ENCODE measurements at places on chromosomes 1 and 21.

GRCh38 chr1:160626509-160627342 is 20.1 kb downstream of the SLAMF1 start:
- DNase-seq: no peak

DNA sequence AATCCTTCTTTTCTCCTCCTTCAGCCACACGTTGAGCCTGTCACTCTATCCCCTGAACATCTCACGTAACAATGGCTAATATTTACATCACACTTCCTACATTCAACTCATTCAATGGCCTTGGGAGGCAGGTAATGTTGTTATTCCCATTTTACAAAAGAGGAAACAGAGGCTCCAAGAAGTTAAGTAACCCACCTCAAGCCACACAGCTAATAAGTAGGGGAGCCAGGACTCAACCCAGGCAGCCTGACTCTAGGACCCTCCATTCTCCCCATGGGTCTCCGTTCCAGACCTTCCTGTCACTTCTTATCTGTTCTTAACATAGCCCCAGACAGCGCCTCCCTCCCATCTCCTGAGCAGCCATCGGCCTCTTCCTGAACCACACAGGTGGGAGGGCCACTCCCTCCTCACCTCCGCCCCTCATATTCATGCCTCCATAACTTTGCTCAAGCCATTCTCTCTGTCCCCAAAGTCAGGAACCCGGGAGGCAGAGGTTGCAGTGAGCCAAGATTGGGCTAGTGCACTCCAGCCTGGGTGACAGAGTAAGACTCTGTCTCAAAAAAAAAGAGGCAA is 2.2 kb downstream of the PADI4 start:
- no peak for DNase-seq

DNA sequence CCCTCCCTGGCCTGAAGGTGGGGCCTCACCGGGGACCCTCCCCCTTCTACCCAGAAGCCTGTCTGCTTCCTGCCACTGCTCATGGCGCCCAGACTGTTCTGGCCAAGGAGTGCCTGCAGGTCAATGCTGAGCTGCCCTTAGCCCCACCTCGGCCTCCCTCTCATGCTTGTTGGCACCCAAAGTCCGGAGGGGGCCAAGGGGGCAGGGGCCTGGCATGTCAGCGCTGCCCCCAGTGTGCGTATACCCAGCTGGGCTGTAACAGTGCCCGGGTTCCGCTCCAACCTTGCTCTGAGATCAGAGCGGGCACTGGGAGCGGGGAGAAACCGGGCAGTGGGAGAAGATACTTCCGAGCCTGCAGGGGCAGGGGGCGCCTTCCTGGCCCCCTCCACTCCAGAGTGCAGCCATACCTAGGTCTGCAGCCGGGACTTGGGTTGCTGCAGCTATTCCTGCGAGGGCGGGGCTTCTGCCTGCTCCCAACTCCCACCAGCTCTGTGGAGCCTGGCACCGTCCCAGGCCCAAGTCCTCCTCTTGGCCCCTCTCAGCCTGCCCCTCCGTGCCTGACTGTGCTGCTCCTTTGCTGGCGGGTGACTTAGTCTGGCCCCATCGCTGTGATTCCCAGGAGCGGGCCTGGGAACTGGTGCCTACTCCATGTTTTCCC is 21.4 kb upstream of the TGFB2 start:
- no peak for DNase-seq

GRCh38 chr1:236774926-236775325 is 20.2 kb upstream of the MTR start:
- no peak for DNase-seq

DNA sequence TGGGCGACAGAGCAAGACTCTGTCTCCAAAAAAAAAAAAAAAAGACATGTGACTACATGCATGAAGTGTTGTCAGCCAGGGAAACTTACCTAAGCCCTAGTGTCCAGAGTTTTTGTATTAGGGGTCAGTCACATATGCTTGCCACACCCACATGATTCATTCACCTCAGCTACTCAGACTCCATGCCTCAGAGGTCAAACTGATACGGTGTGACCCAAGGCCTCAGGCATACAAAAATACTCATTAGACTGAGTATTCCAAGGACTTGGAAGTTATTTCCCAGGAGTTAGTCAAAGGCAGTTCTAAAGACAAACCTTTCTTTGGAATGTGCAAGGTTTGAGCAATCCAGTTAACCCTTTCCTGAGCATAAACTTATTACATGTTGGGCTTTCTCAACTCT is 6.3 kb upstream of the TRIM33 start:
- DNase-seq: no peak

GRCh38 chr1:7745783-7746182 is 25.3 kb upstream of the VAMP3 start:
- no peak for DNase-seq

GRCh38 chr1:38064197-38064903 is 17.8 kb upstream of the POU3F1 start:
- peak; percentile 64 for DNase-seq

DNA sequence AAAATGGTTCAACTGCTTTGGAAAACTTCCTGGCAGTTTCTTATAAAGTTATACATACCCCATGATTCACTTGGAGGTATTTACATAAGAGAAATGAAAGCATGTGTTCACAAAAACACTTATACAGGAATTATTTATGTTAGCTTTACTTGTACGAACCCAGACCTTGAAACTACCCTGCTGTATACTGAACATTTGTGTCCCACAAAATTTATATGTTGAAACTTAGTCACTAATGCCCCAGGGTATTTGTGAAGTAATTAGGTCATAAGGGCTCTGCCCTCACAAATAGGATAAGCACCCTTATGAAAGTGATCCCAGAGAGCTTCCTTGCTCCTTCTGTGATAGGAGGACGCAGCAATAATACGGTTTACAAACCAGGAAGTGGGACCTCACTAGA is 42.7 kb upstream of the B3GALT2 start:
- DNase-seq: no peak

DNA sequence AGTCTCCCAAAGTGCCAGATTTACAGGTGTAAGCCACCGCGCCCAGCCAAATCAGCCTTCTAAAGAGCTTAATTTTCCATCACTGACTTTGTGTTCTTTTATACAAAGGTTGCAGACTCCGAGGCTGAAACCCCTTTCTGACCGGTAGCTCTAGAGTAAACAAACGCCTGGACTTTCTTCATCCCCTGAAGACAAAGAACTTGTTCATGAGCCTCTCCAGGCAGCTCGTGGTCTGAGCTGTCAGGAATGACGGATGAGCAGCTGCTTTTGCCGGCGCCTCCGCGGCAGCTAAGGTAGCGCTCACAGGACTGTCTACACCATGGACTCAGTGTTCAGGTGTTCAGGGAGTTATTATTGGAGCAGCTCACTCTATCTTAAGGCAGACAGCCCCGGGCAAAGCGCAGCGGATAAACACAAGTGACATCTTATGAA is 128.5 kb upstream of the ERRFI1 start:
- no peak for DNase-seq

GRCh38 chr1:210358626-210359025 is 29.9 kb downstream of the HHAT start:
- DNase-seq: no peak

GRCh38 chr1:12634696-12635202 is 9.1 kb upstream of the AADACL4 start:
- DNase-seq: no peak

GRCh38 chr1:218809625-218810024 is 364.1 kb upstream of the LYPLAL1 start:
- no peak for DNase-seq

DNA sequence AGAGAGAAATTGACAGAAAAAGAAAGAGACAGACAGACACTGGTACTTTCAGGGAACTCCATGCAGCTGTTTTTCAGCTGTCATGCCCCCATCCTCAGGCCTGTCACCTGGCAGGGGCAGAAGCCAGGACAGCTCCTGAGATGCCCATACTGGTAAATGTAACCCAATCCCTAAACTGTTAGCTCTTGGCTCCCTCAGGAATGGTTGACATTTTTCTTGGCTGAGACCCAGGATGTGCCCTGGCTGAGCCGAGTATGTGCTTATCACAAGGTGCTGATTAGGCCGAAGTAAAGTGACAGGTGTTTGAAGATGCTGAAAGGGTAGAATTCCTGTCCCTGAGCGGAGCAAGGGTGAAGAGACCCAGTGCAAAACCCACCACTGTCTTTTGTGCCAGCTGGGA is 50.7 kb downstream of the PGM1 start:
- DNase-seq: no peak

DNA sequence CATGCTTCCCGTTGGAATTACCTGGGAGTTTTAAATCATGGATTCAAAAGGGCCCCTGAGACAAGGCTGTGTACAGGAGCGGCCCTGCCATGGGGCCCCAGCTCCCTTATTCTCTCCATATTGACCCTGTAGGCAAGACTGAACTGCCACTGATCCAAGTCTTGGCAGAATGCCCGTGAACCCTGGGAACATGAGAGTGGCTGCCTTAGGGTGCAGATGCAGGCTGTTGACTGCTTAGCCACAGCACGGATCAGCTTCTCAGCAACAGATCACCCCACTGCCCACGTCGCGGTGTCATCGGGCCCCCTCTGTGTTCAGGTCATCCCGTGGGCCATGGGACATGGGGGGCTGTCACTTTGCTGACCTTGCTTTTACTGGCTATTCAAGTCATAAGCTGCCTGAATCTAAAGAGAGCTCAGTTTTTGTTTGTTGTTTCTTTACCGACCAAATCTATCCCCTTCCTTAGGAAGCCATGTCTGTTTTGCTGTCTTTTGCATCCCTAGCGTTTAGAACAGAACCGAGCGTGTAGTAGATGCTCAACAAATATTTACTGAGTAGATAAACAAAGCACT is 83.4 kb downstream of the MATN1 start:
- DNase-seq: no peak

DNA sequence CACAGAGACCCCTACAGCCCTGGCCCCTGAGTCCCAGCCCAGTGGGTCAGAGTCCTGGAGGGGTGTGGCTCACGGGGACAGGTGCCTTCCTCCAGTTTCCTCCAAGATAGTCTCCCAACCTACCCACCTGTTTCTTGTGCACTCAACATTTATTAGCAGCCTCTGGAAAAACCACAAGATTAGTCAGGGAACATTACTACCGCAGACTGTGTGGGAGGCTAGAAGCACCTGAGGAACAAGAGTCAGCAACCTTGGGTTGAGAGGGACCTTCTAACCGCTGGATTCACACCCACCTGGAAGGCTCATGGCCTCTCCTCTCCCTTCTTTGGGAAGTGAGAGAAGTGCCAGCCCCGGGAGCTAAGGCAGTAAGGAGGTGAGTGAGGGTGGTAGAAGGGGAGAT is 22.5 kb upstream of the IKBKE start:
- DNase-seq: no peak

GRCh38 chr21:44423312-44423821 is 31.9 kb upstream of the LRRC3 start:
- DNase-seq: no peak

DNA sequence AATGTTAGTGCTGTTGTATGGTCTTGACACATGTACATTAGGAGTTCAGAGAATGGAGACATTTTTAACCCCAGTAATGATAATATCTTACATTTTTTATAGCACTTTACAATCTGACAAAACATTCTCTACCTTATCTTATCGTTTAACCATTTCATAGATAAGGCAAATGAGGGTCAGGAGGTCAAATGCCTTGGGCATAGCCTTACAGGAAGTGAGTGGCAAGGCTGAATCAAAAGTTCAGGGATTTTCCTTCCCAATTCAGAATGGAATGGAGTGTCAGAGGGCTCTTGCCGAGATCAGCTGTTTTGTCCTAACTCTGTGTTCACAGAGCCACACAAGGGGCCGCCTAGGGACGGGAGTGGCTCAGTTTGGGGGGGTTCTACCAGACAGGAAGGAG is 57.6 kb upstream of the AK4 start:
- no peak for DNase-seq

DNA sequence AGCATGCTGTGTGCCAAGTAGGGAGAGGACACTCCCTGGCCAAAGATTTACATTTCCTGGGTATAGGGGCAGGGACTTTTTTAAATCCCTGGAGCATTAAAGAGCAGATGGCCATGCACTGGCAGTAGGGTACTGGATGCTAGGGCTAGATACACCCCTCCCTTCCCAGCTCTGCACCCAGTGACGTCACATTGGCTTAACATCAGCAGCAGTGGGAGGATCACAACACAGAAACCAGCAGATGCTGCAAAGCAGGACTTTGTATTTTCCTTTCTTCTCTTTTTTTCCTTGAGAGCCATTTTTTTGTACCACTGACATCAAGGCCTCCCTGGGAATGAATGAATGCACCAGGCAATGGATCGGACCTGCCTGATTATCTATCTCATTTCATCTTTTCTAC is 243.0 kb downstream of the KAZN start:
- DNase-seq: no peak

- no peak for DNase-seq
Measured at GRCh38 chr1:162701286-162701685, 69.0 kb downstream of the DDR2 start.

DNA sequence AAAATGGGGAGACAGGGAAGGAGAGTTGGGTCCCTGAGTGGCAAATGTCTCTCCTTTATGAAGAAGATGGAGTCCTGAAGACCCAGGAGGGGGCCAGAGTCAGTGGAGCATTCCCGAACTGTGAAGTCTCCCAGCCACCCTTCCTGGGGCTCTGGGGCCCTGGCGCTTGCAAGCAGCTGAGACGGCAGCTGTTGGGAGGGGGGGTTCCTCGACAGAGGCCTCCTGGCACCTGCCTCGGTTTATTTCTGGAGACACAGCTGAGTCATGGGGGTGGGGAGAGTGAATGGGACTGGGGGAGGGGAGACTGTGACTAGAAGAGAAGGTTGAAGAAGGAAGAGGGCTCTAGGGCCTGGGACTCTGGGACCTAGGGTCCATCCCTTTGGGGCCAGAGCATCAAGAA is 14.0 kb downstream of the NES start:
- no peak for DNase-seq

DNA sequence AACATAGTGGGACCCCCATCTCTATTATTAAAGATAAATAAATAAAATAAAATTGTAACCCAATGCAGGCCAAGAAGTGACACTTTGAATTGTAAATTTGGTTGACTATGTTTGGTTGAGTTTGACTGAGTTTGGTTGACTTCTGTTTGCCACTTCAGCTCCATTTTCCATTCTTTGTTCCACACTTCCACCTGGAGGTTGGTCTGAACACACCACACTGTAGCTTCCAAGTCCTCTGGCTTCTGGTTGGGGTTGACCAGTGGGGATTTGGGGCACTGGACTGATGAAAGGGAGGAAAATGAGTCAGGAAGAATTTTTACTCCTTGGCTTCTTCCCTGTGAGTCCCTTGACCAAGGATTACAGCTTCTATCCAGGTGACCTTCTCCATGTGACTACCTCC is 40.6 kb upstream of the DIPK1A start:
- no peak for DNase-seq

DNA sequence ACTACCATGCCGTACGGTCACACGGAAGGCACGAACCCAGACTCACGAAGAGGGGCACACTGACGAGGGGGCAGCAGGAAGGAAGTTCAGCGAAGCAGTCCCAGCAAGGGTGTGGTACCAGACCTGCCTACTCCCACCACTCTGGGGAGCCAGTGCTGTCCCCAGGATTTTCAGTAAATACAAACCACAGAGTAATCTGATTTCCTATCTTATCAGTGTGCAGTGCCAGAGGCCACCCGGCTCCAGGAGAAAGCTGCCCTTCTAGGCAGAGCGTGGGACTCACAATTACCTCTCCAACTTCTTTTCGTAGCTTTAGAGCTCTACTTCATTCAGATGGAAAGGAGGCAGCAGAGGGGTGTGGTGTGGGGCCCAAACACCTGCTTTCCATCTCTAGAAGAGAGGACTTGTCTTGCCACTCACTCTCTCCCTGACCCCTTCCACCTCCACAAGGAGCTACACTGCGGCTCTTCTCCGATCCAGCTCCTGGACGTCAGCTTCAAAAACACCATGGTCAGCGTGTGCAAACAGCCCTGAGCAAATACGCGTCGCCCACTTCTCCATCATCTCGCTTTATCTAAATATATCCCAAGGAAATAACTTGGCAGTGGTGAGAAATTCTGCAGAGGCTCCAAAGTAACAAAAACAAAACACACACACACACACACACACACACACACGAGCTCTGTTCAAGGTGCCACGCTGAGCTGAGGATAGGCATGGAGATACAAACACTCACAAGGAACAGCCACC is 98.5 kb downstream of the MRPL37 start:
- no peak for DNase-seq

Measured in dorsolateral prefrontal cortex (tissue), 122 donors.